ENCODE measurements at places on chromosomes 16 and 17.

DNA sequence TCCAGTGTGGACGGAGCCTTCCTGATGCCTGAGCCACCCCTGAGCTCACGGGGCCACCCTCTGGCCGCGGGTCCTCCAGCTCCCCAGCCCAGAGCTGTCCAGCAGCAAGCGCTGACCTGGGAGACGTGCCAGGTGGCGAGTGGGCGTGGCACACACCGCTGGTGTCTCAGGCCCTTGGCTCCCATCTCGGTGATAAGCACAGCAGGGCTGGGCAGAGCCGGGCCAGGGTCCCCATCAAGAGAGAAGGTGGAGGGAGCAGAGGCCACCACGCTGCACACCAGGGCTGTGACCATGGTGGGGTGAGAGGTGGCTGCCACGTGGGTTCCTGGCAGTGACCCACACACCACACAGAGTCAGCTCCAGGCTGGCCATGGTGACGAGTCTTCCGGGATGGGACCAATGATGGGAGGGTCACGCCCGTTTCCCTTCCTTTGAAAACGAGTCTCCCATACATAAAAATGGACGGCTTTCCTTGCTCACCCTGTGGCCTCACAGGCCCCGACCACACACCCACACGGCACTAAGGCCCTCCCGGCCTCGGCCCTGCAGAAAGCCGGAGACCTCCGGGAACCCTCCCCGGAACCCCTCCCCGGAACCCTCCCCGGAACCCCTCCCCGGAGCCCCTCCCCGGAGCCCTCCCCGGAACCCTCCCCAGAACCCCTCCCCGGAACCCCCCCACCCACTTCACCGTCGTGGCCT, 16.8 kb downstream of the UTS2R start:
- DNase-seq: no peak

GRCh38 chr17:50332196-50332595, 13.7 kb upstream of the XYLT2 start:
- no peak for DNase-seq

GRCh38 chr16:24577167-24577566, 37.8 kb downstream of the RBBP6 start:
- DNase-seq: no peak

DNA sequence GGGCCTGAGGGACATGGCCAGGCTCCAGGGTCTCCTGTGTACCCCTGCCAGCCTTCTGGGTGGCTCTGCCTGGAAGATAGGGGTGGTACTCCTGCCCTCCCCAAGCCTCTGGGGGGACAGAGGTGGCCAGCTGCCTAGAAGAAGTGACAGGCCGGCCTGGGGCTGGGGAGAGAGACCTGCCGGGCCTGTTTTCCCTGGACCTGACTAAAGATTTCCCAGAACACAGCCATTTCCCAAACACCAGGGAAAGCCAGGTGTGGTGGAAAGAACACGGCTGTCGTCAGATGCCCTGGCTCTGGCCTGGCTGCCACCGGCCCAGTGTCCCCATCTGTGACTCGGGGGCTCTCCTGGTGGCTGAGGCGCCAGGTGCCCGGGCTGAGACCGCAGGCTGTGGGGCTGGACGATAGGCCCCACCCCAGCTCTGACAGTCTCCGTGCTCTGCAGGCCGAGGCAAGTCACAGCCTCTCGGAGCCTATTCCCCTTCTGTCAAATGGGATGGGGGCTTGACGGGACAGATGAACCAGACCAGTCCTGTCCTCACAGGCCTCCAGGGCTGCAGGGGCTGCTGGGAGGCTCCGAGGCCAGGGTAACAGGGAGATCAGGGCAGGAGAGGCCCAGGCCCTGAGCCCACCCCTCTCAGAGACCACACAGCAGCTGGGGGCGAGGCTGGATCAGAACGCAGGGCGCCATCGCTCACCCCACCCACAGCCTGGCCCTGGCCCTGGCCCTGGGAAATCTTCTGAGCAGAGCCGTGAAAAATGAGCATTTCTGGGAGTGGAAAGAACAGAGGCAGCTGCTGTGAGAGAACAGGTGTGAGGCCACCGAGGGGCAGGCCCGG, 33.1 kb downstream of the CTU2 start:
- no peak for DNase-seq

GRCh38 chr16:84922351-84923120, 88.8 kb downstream of the ZDHHC7 start:
- DNase-seq: no peak

DNA sequence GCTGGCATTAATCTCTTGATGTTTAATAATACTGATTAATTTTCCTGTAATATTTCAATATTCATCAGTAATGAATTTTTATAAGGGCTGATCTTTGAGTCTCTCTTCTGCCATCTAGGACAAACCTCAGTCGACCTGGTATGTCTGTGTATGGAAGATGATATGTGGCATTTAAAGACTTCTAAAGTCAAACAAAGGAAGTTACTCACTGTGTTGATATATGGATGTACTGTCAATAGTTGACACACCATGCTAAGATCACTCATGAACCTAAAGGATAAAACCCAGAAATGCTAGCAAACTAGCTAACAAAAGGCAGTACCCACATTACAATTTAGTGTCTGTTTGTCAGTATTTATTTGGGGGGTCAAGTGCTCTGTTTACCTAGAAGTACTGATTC, 380.7 kb upstream of the GOT2 start:
- no peak for DNase-seq

- no peak for DNase-seq
Measured at GRCh38 chr17:45342306-45342705, 25.5 kb upstream of the MAP3K14 start.

DNA sequence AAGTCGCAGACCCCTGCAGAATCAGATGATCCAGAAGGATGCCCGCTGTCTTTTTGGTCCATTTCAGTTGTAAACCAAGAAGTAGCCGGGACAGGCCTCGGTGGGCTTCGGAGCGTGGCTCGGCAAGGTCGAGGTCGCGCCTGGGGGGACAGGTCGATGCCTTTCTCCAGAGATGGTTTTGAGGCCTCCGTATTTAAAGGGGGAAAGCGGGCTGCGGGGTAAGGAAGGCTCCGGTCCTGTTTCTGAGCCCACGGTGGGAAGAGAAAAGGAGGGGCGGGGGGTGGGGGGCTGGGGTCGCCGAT, 7.5 kb upstream of the GNG13 start:
- DNase-seq: no peak

- DNase-seq: peak; percentile 59
Measured at GRCh38 chr16:87635541-87636049, 33.3 kb downstream of the JPH3 start.

GRCh38 chr16:78220571-78220970, 121.1 kb downstream of the WWOX start:
- DNase-seq: no peak

DNA sequence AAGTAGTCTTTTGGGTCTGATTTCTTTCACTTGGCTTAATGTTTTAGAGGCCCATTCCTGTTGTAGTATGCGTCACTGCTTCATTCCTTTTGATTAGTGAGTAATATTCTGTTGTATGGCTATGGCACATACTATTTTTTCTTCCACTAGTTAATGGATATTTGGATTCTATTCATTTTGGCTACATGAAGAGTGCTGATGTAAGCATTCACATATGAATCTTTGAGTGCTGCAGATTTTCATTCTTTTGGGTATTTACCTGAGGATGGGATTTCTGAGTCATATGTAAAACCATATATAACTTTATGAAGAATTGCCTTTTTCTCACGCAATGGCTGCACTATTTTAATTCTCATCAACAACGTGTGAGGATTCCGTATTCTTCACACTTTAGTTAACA, 113.6 kb downstream of the AHSP start:
- no peak for DNase-seq

- DNase-seq: no peak
Measured at GRCh38 chr16:88510091-88510994, 57.3 kb downstream of the ZFPM1 start.

DNA sequence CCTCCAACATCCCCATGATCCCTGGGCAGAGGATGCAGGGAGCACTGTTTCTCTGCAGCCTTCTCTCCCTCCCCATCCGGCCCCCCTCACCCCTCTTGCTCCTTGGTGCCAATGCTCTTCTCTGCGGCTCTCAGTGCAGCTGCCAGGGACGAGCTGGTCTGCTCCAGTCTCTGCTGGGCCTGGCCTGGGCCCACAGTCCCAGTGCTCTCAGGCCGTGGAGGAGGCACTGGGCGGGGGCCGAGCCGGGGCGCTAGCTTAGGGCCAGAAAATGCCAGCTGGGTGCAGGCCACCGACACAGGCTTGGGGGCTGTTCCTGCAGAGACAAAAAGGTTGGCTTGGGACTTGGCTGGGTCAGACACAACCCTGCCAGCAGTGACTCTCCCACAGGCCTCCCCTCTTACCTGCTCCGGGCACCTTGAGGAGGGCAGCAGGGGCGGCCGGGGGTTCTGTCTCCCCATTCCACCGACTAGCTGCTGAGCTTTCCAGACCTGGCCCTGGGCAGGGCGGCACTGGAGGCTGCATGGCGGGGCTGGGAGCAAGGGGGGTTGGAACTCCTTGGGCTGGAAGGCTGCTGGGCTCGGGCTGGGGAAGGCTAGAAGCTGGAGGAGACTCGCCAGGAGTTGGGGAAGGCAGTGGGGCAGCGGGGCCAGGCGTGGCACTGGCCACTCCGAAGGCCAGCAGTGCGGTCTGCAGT, 13.8 kb downstream of the CASKIN2 start:
- no peak for DNase-seq

GRCh38 chr17:82291582-82292250, 18.2 kb upstream of the CSNK1D start:
- DNase-seq: no peak

- DNase-seq: peak; percentile 23
Measured at GRCh38 chr17:57874434-57875289, 24.8 kb upstream of the MRPS23 start.

GRCh38 chr17:76543826-76544545, 4.1 kb downstream of the PRCD start:
- DNase-seq: no peak

GRCh38 chr17:76547183-76547641, 7.4 kb downstream of the PRCD start:
- no peak for DNase-seq

- DNase-seq: no peak
Measured at GRCh38 chr16:80012586-80012985, 412.0 kb upstream of the MAF start.

- DNase-seq: no peak
Measured at GRCh38 chr17:81397314-81398175, 2.3 kb downstream of the BAHCC1 start.

DNA sequence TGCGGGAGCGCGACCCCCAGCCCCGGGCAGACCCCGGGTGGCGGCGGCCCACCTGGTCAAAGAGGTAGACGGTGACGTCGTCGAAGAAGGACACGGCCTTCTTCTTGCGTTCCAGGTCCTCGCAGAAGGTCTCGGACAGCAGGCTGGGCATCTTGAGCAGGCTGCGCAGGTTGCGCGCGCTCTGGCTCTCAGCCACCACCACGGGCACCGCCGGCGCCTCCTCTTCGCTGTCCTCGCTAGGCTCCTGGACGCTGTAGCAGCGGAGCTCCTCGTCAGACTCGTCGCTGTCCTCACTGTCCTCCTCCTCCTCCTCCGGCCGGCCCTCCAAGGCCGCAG, 45.2 kb upstream of the PVALEF start:
- DNase-seq: no peak

DNA sequence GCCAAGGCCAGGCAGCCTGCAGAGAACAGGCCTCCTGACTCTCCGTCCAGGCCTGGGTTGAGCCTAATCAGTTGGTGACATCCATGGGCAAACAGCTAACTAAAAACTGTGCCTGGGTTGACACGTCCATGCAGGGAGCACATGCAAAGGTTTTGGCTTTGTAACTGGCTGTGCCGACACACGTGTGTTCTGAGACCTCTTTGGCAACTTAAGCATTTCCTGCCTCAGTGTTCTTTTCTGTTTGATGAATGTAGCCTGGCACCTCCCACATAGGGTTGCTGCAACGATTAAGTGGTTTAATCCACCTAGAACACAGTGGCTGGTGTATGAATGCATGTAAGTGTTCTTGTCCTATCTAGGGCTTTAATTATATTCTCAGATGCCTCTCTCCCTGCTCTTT, 3.2 kb downstream of the BCO1 start:
- no peak for DNase-seq

DNA sequence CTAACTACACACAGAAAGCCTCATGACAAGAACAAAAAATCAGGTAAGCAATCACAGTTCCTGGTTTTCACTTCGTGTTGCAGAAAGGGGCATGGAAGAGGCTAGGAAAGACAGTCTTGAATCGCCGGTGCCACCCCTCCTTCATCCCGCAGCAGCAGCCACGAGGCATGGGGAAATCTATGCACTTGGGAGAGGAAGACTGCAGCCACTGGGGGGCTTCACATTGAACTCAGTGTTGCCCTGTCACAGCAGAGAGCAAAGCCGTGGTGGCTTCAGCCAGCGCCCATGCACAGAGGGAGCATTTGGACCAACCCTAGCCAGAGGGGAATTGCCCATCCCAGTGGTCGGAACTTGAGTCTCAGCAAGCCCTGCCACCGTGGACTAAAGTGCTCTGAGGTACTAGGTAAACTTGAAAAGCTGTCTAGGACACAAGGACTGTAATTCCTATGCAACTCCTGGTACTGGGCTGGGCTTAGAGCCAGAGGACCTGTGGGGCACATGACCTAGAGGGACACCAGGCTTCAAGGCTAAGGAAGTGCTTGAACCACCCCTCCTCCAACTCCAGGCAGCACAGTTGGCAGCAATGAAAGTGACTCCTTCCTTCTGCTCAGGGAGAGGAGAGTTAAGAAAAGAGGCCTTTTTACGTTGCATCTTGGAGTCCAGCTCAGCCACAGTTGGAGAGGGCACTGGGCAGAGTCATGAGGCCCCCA, 35.2 kb upstream of the ATP2C2 start:
- no peak for DNase-seq

DNA sequence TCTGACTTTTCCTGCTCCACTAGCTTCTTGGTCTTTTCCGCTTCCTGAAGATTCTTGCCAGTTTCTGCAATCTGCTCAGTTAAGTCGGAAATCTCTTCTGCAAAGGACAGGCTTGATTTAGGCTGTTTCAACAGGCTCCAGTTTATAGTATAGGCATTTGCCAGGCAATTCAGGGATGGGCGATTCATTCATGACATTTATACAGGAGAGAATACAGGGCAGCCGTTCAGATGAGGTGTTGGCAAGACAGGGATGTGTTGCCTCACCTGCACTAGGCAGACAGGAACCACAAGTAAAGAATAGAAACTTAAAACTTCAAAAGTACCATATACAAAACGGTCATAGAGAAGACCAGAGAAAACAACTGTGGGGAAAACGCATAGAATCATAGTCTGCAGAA, 61.7 kb downstream of the MYH13 start:
- no peak for DNase-seq

GRCh38 chr16:27762441-27762840, 212.5 kb downstream of the KATNIP start:
- DNase-seq: no peak

DNA sequence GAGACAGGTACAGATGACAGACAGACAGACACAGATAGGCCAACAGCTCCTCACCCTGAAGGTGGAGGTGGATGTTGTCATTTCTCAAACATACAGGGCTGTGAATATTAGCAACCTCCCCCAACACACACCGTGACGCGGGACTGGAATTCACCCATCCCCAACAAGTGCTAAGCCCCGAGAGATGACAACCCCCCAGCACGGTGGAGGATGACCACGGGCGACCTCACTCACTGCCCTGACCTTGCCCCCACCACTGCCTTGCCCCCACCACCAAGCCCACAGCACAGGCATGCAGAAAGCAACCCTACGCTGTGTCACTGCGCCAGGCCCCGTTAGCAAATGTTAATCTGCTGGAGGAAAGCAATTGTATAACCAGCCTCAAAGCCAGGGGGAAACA, 4.9 kb upstream of the KRT17 start:
- no peak for DNase-seq

- no peak for DNase-seq
Measured at GRCh38 chr17:550463-551180, 164.0 kb downstream of the VPS53 start.

- DNase-seq: no peak
Measured at GRCh38 chr16:22093331-22093730, 990 bp downstream of the VWA3A start.

GRCh38 chr16:9526791-9527190, 435.3 kb downstream of the HAPSTR1 start:
- DNase-seq: no peak
